ENCODE measurements at places on chromosomes 7 and 10. TPM values are rescaled to one million over a fixed set of nuclear protein-coding genes. Genes with fewer than 3 reads are reported as not detected.

DNA sequence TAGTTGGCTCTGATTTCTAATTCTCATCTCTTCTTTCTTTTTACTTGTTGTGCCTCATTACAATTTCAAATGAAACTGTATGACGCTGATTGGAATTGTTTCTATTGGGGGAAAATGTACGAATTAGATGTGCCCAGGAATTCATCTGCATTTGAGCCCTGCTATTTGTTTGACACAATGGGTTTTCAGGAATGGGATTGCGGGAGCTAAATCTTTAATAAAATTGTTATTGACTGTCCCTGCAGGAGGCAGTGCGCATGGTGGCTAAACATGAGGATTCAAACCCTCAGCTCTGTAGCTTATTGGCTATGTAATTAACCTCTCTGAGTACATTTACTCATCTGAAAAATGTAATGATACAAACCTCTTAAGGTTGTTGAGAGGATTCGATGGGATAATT, 181.6 kb downstream of the NXPH1 start:
- H3K4me1 ChIP-seq = peaks cover 11% of the 10 kb centered on the region
- H3K36me3 ChIP-seq = no peaks in the 10 kb centered on the region
- H3K27me3 ChIP-seq = no peaks in the 10 kb centered on the region
- no peak overlapping the region for H3K4me3 ChIP-seq
- H3K27ac ChIP-seq = no peak overlapping the region

DNA sequence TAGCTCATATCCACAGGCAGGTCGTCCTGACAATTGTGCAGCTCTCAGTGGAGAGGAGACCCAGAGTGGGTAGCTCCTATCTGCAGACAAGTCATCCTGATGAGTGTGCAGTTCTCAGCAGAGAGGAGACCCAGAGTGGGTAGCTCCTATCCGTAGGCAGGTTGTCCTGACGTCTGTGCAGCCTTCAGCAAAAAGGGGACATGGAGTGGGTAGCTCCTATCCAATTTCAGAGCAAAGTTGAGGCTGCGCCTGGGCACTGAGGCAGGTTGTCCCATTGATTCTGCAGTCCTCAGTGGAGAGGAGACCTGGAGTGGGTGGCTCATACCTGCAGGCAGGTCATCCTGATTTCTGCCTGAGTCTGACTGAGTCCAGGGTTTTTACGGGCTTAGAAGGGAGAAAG, 111.8 kb downstream of the HPSE2 start:
- no peaks in the 10 kb centered on the region for H3K4me1 ChIP-seq
- H3K27ac ChIP-seq = no peak overlapping the region
- DNase-seq = no peak
- H3K36me3 ChIP-seq = no peaks in the 10 kb centered on the region
- H3K27me3 ChIP-seq = no peaks in the 10 kb centered on the region

DNA sequence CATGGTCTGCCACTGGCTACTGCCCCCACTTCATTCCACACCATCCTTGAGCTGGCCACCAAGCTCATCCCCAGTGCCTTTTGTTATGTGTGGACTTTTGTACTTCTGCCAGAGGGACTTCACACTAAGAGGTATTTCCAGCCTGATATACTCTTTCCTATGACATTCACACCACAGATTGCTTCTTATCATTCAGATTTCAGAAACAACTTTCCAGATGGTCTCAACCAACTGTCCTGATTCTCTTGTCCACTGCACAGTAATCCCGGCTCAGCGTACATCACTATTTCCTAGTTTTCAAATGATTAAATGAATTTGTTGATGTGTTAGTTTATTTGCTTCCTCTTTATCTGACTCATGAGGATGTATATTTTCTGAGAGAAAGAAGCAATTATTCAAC, 7.1 kb downstream of the CDC14C start:
- no peak overlapping the region for H3K4me3 ChIP-seq
- no peaks in the 10 kb centered on the region for H3K27me3 ChIP-seq
- H3K27ac ChIP-seq = no peak overlapping the region
- H3K36me3 ChIP-seq = no peaks in the 10 kb centered on the region
- DNase-seq = no peak
- peaks cover 11% of the 10 kb centered on the region for H3K4me1 ChIP-seq

GRCh38 chr10:71214641-71215559, 2.5 kb downstream of the UNC5B start:
- no peaks in the 10 kb centered on the region for H3K36me3 ChIP-seq
- peak overlapping the region; percentile 46 for H3K27ac ChIP-seq
- no peak for DNase-seq
- peaks cover 54% of the 10 kb centered on the region for H3K27me3 ChIP-seq

DNA sequence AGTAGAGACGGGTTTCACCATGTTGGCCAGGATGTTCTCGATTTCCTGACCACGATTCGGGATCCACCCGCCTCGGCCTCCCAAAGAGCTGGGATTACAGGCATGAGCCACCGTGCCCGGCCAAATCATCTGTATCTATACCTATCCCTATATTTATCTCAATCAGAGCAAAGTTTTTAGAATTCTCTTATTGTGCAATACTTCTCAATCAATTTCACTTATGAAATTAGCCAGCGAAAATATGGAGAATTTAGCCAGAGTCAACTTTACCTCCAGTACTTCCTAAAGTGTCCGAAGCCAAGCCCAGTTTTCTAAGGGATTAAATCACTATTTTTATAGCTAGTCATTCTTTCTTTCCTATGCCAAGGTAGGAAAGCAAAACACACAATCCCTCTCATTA, 319.1 kb upstream of the PFKP start:
- peak overlapping the region; percentile 39 for H3K27ac ChIP-seq
- no peak overlapping the region for H3K4me3 ChIP-seq
- DNase-seq = no peak
- peaks cover 5% of the 10 kb centered on the region for H3K4me1 ChIP-seq
- H3K36me3 ChIP-seq = no peaks in the 10 kb centered on the region

The TSPAN15 gene
- total RNA-seq = 14.7 TPM

DNA sequence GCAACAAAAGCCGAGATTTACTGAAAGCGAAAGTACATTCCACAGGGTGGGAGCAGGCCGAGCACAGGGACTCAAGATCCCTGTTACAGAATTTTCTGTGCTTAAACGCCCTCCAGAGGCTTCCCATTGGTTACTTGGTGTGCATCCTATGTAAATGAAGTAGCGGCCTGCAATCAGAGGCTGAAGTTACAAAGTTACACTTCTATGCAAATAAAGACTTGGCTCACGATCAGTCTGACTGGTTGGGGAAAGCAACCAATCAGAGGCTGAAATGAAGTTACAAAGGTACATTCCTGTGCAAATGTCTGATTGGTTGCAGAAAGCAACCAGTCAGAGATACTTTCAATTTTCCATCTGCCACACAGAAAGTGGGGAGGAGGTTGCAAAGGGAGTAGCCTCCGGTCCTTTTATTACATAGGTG, 4.1 kb downstream of the ACBD7 start:
- peaks cover 1% of the 10 kb centered on the region for H3K36me3 ChIP-seq
- peaks cover 10% of the 10 kb centered on the region for H3K4me1 ChIP-seq
- DNase-seq = no peak
- no peak overlapping the region for H3K27ac ChIP-seq
- no peaks in the 10 kb centered on the region for H3K27me3 ChIP-seq

The PAPOLB gene
- 0.07 TPM for total RNA-seq

- no peak overlapping the region for H3K27ac ChIP-seq
- H3K4me1 ChIP-seq = no peaks in the 10 kb centered on the region
- no peak overlapping the region for H3K4me3 ChIP-seq
- peaks cover 3% of the 10 kb centered on the region for H3K27me3 ChIP-seq
These were observed 8.4 kb downstream of the IFIT2 start for GRCh38 chr10:89310056-89310893.

DNA sequence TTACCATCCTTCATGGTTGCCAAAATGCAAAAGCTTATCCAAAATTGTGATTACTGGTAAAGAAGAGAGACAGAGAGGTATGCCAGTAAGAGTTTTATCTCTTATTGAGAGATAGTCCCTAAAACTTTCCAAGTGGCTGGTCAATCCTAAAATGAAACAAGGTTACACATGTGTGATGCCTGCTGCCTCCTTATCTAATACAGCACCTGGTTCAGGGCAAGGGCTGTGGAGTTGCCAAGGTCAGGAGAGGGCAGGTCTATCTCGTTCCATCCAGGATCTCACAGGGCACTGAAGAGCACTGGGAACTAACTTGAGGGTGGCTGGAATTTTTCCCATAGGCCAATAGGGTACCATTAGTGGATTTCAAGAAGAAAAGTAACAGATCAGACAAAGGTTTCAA, 18.3 kb downstream of the VOPP1 start:
- H3K4me3 ChIP-seq = no peak overlapping the region
- H3K27ac ChIP-seq = peak overlapping the region; percentile 65
- H3K27me3 ChIP-seq = no peaks in the 10 kb centered on the region
